ENCODE measurements at places on chromosomes 12 and 14. TPM values are rescaled to one million over a fixed set of nuclear protein-coding genes. Genes with fewer than 3 reads are reported as not detected.

The COCH gene
- 0.88 TPM for total RNA-seq

The KCNH5 gene
- not detected for total RNA-seq

- no peak overlapping the region for H3K27ac ChIP-seq
- no peak for DNase-seq
- H3K4me3 ChIP-seq: no peak overlapping the region
- H3K4me1 ChIP-seq: no peaks in the 10 kb centered on the region
Observed at GRCh38 chr12:23093488-23093887, 468.5 kb downstream of the ETNK1 start.

DNA sequence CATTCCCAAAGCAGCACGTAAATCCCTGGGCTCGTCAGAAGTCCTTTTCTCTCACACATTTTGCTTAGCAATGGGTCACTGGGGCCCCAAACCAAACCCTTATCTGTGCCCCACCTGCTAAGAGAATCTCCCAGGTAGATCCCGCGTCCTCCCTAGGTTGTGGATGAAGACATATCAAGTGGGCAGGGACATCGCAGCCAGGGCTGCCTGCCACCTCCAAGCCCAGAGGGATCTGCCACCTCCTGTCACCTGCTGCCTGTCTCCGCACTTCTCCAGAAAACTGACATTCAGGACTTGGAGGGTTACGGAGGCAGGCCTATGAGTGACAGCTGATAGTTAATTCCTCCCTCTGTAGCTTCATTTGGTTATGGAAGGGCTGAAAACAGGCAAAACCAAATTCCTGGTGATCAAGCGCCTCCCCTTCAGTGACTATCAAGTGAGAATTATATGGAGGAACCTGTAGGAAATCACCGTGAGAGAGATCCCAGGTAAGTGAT is 19.5 kb downstream of the BCL11B start:
- no peak overlapping the region for H3K4me3 ChIP-seq
- no peaks in the 10 kb centered on the region for H3K4me1 ChIP-seq
- H3K36me3 ChIP-seq: no peaks in the 10 kb centered on the region
- DNase-seq: no peak
- no peaks in the 10 kb centered on the region for H3K27me3 ChIP-seq
- H3K27ac ChIP-seq: no peak overlapping the region

DNA sequence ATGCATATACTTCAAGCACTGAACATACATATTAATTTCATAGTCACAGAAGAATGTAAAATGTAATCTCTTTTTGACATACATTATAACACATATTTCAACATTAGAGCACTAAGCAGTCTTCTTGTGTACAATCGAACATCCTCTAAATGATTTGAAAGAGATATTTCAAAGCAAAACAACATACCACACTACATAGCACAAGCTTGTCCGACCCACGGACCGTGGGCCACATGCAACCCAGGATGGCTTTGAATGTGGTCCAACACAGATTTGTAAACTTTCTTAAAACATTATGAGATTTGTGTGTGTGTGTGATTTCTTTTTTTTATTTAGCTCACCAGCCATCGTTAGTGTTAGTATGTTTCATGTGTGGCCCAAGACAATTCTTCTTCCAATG is 7.0 kb downstream of the PRICKLE1 start:
- H3K36me3 ChIP-seq: no peaks in the 10 kb centered on the region
- DNase-seq: no peak
- peaks cover 11% of the 10 kb centered on the region for H3K4me1 ChIP-seq
- no peak overlapping the region for H3K27ac ChIP-seq

DNA sequence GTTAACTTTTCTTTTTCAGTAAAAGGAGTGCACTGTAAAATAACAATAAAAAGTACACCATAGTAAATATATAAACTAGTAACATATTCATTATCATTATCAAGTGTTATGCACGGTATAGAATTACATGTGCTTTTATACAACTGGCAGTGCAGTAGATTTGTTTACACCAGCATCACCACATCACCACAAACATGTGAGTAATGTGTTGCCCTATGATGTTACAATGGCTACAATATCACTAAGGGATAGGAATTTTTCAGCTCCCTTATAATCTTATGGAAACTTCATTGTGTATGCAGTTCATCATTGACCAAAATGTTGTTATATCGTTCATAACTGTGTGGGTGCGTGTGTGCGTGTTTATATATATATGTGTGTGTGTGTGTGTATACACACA is 23.5 kb upstream of the NEDD1 start:
- no peaks in the 10 kb centered on the region for H3K27me3 ChIP-seq
- no peak overlapping the region for H3K4me3 ChIP-seq
- DNase-seq: no peak
- no peaks in the 10 kb centered on the region for H3K36me3 ChIP-seq
- H3K27ac ChIP-seq: no peak overlapping the region

DNA sequence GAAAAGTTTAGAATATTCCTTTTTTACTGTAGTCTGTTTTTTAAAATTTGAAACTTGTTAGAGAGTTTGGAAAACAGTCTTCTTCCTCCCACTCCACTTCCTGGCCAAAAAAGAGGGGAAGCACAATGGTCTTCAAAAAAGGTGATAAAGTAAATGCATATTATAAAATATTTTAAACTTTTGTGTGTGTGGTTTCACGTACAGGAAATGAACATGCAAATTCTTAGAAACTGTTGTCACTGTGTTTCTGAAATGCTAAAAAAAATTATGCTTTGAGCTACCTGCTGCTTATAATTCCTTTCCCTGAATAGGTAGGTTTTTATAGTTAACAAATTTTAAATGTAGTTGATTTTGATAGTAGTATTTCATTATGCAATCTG is 2.9 kb downstream of the FGFR1OP2 start:
- H3K36me3 ChIP-seq: no peaks in the 10 kb centered on the region
- H3K27me3 ChIP-seq: no peaks in the 10 kb centered on the region
- H3K4me1 ChIP-seq: peaks cover 42% of the 10 kb centered on the region
- no peak overlapping the region for H3K27ac ChIP-seq
- no peak for DNase-seq

All from psoas muscle (tissue), 8 donors.